ENCODE measurements at places on chromosomes 3 and 15.

- no peak for DNase-seq
Measured at GRCh38 chr3:151075869-151076562, 9.4 kb upstream of the MED12L start.

DNA sequence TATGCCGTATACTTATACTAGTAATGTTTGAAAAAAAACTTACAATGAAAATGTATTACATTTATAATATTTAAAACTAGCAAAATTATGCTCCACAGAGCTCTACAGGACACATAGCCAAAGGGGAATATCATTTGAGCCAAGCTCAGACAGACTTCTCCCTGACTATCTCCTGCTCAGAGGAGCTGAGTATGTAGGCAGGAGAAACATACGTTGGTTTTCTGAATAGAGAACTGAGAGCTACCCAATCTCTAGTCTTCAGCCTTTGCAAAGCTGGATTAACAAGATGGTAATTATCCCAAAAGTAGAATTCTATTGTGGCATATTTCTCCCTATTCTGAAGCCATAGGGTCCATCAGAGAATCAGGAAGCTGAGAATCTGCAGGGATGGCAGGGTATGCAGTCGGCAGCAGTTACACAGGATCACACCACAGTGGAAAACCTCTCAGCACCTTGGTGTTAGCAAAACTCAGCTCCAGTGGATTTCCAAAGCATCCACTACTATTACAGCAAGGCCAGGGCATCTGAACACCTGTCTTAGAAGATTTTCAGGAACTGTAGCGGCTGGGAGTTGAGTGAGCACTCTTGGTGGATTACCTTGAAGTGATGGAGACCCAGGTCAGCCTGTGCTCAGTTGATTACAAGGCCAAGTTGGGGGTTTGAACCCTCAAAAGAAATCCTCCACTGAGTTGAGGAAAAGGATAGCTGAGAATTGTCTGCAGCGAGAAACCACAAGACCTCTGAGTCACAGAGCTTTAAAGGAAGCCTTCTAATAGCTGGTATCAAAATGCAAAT, 30.1 kb downstream of the GPR15 start:
- DNase-seq, result no peak

DNA sequence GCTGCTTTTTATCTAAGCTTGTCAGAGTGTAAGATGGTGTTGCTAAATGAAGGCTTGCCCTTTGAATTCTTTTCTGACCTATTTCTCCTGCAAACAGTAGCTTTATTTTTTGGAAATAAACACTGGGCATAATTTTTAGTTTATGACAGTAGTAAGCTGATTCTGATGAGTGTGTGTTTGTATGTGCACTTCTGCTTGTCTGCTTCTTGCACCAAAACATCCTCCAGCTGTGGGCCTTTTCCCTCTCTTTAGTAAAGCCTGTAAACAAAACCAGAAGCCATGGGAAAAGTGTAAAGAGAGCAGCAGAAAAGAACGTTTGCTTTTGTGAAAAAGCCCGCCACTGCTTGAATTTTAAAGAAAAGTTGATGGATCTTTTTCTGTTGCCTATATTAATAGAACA, 136.4 kb upstream of the IL12A start:
- no peak for DNase-seq

- DNase-seq, result no peak
Measured at GRCh38 chr3:42042747-42043098, 48.4 kb upstream of the TRAK1 start.

DNA sequence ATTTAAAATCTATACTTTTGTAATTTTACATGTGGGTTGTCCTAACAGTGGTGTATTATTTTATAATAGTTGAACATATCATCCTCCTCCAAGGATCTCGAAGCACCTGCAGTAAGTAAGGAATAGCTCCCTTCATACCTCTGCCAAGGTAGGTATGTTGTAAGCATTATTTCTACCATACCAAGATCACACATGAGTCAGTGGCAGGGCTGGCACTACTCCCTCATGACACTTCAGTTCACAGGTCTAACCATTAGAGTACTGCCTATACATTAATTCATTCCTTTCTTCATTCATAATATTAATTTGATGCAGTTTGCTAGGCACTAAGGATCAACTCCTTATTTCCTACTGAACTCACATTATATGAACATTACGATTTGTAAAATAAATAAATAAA, 11.9 kb upstream of the LEKR1 start:
- no peak for DNase-seq

- DNase-seq, result no peak
Measured at GRCh38 chr3:42633544-42633943, 20.0 kb upstream of the ZBTB47 start.

DNA sequence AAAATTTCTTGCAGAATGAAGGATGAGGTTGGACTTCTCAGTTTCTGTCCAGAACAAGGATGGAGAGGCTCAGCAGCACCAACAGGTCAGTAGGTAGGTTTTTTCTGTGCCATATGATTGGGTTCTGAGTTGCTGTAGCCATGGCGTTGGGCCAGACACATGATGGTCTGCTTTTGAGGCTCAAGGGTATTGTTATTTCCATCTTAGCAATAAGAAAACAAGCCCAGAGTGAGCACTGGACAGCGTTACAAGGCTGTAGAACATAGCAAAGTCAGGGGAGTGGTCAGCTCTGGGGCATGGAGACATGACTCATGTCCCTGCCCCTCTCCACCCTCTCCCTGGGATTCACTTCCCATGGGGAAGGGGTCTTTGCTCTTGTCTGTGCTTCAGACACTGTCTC, 137.6 kb upstream of the TOPAZ1 start:
- DNase-seq, result no peak

DNA sequence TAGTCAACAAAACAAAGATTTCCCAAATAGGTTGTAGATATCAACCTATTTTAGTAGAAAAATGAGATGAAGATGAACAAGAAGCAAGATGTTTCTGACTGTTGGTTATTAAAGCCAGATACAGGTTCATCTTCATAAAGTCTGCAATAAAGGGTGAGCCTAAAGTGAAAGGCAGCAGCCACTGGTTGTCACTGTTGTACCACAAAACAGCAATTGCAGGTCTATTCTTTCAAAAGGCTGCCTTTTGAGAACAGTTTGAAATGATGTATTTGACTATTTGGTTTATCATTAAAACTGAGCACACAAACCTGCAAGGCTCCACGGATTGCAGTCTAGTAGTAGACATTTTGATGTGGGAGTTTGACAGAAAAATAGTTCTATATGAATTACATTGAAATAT, 543.4 kb downstream of the GBE1 start:
- no peak for DNase-seq

GRCh38 chr15:29465196-29465595, 195.6 kb upstream of the NSMCE3 start:
- no peak for DNase-seq

GRCh38 chr15:65576664-65577063, 34.3 kb downstream of the INTS14 start:
- DNase-seq, result no peak

- DNase-seq, result no peak
Measured at GRCh38 chr3:40713306-40713705, 188.5 kb downstream of the ZNF621 start.

GRCh38 chr3:171807806-171808205, 2.5 kb downstream of the PLD1 start:
- DNase-seq, result no peak

DNA sequence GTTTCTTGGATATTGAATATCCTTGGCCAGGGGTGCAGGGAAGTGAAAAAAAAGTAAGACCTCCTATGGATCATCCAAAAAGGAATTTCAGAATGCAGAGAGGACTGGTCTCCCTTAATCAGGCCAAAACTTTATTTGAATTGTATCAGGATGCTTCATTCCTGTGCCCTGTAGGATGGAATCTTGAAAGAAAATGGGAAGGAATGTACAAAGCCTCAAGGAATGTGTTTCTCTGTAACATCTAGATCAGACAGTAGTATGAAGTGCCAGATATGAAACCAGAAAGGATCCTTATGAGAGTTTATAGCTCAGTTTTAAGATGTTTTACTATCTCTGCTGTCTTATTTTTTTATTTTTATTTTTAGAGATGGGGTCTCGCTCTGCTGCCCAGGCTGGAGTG, 6.5 kb upstream of the GSK3B start:
- DNase-seq, result no peak

GRCh38 chr3:158205994-158206393, 96.1 kb downstream of the RSRC1 start:
- no peak for DNase-seq

- DNase-seq, result no peak
Measured at GRCh38 chr15:92326236-92326635, 67.4 kb upstream of the ST8SIA2 start.

GRCh38 chr3:27354588-27355203, 14.5 kb downstream of the NEK10 start:
- DNase-seq, result no peak

- DNase-seq, result no peak
Measured at GRCh38 chr15:76293361-76293760, 17.9 kb downstream of the ETFA start.

GRCh38 chr3:66483409-66483906, 17.4 kb downstream of the LRIG1 start:
- DNase-seq, result no peak

- DNase-seq, result no peak
Measured at GRCh38 chr3:72135636-72136035, 350.7 kb upstream of the PROK2 start.

- no peak for DNase-seq
Measured at GRCh38 chr3:17817545-17817944, 75.1 kb upstream of the TBC1D5 start.

DNA sequence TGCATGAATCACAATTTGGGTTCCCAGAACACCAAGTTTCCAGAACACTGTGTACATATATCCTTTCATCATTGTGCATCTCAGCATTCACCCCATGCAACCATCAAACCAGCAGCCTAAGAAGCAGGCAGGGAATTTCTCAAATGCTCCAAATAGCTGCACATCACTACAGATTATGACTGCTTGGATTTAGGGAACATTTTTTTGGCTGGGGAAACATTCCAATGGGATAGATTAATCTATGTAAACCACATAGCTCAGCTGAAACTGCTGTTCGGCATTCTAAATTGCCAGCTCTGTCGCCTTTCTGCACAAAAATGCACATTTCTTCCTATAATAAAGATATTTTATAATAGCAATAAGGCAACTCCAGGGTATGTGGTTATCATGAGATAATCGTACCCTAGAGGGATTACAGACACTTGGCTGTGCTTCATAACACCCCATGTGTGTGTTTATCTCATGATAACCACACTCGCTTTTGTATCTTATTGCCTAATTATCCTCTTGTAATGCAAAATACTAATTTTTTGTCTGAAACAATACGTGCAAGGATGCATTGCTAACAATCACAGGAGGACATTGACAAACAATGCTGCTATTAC, 483.7 kb upstream of the DPH6 start:
- no peak for DNase-seq

- DNase-seq, result no peak
Measured at GRCh38 chr3:185081521-185081920, 71.3 kb downstream of the C3orf70 start.

DNA sequence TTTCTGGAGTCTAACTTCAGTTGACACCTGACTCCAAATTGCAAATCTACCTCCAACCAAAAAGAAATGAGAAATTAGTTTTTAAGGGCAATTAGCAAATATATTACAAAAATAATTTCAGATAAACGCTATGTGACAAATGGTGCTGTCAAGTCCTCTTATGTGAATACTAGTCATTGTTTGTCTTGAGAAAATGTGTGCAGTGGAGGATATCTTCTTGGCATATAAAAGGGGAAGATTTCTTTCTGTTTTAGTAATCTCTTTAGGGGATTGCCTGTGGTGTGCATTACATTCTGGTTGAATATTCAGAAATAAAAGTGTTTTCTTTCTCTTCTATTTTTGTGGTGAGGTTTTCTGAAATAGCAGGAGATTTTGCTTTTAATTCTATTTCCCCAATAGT, 3.0 kb upstream of the GCSAM start:
- no peak for DNase-seq

- DNase-seq, result no peak
Measured at GRCh38 chr3:52432225-52432624, 12.7 kb downstream of the SEMA3G start.

GRCh38 chr3:174101244-174101643, 703.7 kb downstream of the NLGN1 start:
- no peak for DNase-seq

- no peak for DNase-seq
Measured at GRCh38 chr3:42159706-42160472, 68.7 kb downstream of the TRAK1 start.

GRCh38 chr3:77055841-77056341, 16.0 kb downstream of the ROBO2 start:
- DNase-seq, result no peak

- no peak for DNase-seq
Measured at GRCh38 chr3:150329408-150329807, 78.7 kb upstream of the TSC22D2 start.

DNA sequence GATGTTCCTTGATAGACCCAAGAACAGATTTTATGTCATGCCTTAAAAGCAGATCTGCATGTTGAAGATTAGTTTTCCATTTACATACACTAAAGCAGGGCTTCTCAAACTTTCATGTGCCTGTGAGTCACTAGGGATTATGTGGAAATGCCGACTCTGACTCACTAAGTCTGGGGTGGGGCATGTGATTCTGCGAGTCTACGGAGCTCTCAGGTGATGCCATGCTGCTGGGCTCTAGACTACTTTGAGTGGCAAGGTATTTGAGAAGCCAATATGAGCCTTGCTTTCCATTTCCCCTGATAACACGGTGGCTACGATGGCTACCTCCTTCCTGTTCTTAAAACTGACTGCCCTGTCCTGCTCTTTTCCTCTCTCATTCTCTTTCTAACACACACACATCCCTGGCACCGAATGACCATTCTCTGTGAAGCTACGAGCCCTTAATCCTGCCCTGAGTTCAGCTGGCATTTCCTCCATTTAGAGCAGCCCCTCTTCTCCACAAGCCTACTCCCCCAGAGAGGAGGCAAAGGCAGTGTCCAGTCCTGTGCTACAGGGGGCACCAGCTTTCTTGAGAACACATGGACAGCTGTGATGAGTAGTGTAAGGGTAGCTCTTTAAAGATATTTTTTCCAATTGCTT, 39.7 kb upstream of the PYGO1 start:
- DNase-seq, result no peak

DNA sequence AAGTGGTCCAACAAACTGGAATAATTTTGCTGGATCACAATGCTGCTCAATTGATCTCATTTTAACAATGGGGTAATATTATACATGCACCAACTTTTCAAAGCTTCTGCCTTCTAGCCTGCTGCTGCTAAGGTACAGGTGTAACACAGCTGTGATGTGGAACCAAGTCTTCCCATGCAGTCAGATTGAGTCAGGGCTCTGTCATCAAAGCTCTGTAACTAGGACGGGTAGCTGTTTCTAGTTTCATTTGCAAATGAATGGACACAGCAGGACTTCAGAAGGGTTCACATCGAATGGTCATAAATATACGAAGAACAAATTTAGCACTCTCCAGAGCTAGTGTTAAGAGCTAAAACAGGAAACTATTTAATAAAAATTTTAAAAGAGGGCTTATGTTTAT, 189.2 kb downstream of the USP13 start:
- no peak for DNase-seq
